ENCODE measurements at places on chromosomes 7 and 10.
A peak's percentile ranks its signal among the peaks of the same experiment; 100 is the strongest.

GRCh38 chr10:76337641-76338040, 906.2 kb downstream of the LRMDA start:
- peak; percentile 68 for DNase-seq

- peak; percentile 34 for DNase-seq
Measured at GRCh38 chr10:59709395-59710125, at the start of gene SLC16A9. Gene SLC16A9, minus strand, starts transcription at chr10:59709850. Its CDS starts 25,559 bp downstream, at chr10:59684291.

GRCh38 chr7:70621954-70622600, 509.9 kb upstream of the GALNT17 start:
- DNase-seq: no peak

DNA sequence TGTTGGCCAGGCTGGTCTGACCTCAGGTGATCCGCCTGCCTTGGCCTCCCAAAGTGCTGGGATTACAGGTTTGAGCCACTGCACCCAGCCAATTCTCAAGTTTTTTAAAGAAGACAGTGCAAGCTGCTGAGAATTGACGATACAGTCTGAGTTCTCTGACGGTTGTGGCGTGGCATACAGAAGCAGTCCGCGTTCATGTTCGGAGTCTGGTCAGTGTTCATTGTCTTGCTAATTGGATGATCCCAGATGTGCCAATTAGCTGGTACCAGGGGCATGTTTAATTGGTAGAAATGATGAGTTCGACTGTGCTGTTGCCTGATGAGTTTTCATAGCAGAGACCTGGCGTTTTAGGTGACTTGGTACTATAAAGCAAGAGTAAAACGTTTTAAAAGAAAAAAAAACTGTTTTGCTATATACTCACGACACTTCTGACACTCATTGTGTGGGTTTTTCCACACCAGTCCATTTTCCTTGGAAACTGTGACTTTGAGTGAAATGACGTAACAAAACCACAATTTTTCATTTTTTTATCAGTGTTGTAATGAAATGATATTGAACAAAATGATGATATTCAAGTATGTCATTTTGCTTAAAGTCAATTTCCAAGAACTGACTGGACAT, 32.3 kb downstream of the CAMK1D start:
- no peak for DNase-seq

DNA sequence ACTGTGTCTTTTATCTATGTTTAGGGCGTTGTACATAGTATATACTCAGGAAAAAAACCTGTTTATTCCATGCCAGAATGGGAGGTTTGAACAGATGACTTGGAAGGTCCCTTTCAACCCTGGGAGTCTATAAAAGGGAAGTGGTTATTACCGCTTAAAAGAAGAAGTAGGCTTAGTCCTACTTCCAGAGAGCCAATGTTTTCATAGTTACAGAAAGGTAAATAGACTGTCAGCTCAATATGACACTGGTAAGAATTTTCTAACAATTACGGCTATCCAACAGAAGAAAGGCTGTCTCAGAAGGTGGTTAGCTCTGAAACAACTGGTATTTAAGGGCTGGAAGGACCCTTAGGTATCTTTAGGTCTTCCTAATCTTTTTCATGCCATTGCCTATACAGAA, 1.1 kb upstream of the TFAM start:
- DNase-seq: peak; percentile 8

DNA sequence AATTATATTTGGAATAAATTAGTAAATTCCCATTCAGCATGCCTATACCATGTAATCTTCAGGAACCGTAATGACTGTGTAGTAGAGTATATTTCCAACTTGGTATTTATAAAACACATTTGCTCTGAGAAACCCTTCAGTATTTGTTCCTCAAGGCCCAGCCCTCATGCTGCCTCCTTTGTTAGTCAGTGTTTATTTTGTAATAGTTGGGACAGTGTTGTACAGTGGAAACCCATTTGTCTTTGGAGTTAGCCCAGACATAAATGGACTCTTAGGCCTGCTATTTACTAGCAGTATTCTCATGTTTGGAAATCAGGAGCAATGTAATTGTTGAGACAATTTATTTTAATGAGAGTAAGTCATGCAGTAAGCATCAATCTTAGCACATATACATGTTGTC, 686.9 kb downstream of the AUTS2 start:
- DNase-seq: no peak

GRCh38 chr10:74078037-74078436, 72.6 kb downstream of the AP3M1 start:
- DNase-seq: peak; percentile 84

GRCh38 chr10:121692626-121693025, 94.4 kb upstream of the FGFR2 start:
- no peak for DNase-seq

GRCh38 chr7:150450491-150451001, at the start of gene GIMAP8:
Gene GIMAP8, plus strand, starts transcription at chr7:150450630. Its CDS starts 16,069 bp downstream, at chr7:150466699.
- no peak for DNase-seq

DNA sequence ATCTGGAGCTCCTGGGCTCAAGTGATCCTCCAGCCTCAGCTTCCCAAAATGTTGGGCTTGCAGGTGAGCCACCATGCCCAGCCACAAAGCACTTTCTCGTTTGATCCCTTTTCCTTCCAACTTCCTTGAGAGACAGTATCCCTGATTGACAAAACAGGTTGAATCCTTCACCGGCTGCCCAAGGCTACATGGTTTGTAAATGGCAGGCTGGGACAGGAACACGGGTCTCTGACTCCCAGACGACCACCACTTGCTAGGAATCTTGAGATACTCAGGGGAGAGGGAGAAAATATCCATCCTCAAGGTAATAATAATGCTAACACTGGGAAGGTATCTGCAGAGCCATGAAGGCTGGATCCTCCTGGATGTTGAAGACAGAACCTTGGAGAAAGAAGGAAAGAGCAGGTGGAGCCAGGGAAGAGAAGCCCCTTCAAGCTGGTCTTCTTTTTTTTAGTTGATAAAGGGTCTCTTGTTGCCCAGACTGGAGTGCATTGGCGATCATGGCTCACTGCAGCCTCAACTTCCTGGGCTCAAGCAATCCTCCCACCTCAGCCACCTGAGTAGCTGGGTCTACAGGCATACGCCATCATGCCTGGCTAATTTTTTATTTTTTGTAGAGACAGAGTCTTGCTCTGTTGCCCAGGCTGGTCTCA, 19.8 kb downstream of the MMRN2 start:
- DNase-seq: no peak

DNA sequence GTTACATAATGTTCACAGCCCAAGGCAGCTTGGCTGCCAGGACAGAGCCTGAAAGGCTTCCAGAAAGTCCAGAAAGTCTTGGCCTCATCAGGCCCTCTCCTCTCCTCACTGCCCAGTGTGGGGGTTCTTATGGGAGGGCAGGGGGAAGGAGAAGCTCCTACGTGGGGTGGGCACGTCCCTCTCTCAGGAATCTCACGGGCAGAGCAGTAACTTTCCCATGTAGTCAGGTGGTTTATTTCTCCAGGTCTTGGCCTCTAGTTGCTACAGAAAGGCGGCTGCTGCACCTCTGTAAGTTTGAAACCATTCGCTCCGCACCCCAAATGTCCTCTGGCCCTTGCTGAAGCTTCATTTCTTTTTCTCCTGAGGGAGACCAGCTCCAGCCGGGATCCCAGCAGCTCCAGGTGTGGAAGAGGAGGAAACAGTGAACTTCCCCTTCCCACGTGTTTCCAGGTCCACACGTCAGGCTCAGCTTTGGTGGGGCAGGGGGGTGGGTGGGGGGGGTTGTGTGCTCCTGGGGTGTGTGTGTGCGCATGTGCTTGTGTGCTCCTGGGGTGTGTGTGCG, 320.3 kb downstream of the WDR37 start:
- no peak for DNase-seq

DNA sequence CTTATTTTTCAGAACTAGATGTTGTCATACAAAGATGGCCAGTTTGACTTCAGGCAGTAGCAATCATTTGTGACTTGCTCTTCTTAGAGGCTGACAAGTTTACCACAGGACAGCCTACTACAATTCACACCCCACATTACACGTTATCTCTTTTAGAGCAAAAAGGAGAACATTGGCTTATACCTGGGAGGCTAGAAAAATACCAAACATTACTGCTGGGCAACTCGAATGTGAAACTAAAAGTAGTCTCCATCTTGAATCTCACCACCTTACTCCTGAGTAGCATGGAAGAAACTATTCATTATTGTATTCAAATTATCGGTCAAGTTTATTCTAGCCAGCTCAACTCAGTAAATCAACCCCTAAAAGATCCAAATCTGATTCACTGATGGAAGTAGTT, 90.7 kb upstream of the TMEM26 start:
- no peak for DNase-seq

DNA sequence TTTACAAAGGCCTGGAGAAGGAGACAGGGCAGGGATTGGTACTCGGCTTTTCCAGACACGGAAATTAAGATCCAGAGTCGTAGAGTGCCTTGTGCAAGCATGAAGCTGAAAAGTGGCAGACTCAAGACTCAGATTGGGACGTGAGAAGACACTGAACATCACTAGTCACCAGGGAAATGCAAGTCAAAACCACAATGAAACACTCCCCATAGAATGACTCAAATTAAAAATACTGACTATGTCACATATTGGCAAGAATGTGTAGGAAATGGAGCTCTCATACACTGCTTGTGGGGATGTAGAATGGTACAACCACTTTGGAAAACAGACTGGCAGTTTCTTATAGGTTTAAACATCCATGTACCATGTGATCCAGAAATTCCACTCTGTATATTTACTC, 472.0 kb downstream of the RPS24 start:
- peak; percentile 82 for DNase-seq

GRCh38 chr7:151781161-151781845, 95.6 kb downstream of the PRKAG2 start:
- DNase-seq: no peak

GRCh38 chr10:109886037-109886780, 37.1 kb downstream of the XPNPEP1 start:
- no peak for DNase-seq

DNA sequence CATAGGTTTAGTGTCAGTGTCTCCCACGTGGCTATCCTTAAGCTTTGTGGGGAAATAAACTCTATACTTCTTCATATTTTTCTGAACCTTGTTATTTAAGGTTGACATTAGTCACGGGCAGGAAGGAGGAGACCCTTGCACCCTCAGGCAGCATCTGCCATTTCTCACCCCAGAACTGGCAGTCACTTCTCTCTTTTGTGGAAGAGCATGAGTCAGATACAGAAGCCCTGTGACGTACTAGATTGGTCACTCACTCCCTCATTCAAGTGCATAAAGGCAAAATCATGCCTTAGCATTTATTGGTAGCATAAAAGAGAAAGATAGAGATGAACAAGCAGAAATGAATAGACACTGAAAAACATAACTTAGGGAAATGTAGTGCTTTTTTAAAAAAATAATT, 206.0 kb upstream of the MDFIC start:
- DNase-seq: no peak

GRCh38 chr7:139018910-139019309, 16.9 kb downstream of the ZC3HAV1L start:
- no peak for DNase-seq

DNA sequence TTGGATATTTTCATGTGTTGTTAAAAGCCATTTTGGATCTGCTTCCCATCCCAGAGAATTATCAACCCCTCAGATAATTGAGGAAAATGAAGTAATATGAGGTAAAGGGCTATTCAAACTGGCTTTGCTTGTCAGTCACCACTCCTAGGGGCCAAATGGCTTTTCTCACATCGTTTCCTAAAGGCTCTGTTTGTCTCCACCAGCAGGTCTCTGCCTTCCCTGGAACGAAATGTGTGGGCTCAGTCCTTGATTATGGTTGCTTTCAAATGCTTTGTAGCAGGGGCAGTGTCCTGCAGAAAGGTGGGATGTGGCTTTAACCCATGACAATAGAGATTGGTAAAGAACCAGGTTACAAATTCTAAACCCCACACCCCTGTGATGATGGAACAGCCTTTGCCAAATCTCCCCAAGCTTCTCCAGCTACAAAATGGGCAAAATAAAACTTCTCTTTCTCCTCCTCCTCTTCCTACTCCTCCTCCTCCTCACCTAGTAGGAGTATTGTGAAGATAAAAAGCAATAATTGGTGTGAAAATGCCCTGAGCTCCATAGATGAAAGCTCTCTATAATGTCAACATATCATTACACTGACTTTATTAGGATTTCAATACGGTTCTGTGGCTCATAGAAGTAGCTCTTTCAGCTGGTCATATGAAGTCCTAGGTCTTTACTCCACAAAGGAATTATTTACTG, 127.6 kb downstream of the CHN2 start:
- no peak for DNase-seq

DNA sequence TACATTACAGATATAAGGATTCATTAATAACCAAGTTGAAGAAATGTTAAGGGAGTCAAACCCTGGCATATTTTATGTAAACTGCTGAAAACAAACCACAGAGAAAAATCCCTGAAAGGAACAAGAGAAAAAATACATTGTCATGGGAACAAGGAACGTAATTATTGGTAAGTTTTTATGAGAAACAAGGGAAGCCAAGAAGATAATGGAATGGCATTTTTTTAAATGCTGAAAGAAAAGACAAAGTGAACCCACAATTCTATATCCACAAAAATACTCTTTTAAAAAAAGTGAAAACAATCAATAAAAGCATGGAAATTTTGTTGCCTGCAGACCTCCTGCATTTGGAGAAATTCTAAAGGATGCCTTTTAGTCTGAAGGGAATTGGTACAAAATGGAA, 136.4 kb downstream of the CD36 start:
- no peak for DNase-seq

GRCh38 chr10:29949411-29950011, 109.9 kb downstream of the JCAD start:
- DNase-seq: peak; percentile 98

DNA sequence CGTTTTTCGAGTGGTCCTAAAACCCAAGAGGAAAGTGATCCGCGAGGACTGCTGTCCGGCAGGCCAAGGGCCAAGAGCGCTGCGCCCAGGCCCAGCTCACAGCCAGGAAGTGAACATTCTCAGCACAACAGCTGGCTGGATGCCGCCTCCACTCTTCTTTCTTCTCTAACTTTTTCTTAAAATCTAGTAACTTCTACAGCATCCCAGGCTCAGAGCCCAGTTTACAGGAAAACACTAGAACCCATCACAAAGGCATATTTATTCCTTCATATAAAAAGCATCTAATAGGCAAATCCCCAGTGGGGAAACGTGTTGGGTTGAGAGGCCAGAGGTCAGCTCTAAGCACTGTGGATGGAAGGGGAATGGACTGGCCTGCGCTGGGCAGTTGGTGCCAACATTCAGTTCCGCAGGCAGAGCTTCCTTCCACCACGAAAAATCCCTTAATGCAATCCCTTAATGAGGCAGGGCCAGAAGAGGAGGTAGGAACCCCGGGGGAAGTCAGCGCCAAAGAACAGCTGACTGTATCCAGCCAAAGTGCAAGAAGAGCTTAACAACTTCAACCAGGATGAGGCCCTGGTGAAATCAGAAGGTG, 74.8 kb downstream of the ZRANB1 start:
- DNase-seq: no peak

DNA sequence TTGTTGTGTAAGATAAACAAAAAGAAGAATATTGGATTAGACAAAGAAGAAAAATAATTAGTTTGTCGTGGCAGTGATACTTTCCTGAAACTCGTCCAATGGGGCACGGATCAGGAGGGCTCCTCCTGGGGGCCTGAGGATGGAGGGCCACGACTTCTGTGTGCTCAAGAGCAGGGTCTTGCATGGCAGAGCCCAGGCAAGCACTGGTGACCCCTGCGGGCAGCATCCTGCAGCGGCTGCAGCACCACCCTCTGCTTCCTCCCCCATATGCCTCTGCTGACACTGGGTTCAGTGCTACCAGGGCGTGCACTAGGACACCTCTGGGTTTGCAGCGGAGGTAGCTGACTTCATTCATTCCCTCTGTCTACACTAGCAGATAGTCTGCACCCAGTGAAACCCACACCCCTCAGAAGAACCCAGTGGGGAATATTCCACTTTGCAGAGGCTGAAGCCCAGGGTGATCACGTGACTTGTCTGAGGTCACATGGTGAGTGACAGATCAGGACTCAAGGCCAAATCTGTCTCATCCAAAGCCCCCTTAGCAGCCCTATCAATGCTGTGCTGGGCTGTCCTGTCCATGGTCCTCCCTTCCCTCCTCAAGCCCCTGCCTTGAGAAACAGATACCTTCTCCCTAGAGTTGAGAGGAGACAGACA, 375.5 kb downstream of the TCERG1L start:
- DNase-seq: no peak
